ENCODE measurements at places on chromosomes 3 and 15.

DNA sequence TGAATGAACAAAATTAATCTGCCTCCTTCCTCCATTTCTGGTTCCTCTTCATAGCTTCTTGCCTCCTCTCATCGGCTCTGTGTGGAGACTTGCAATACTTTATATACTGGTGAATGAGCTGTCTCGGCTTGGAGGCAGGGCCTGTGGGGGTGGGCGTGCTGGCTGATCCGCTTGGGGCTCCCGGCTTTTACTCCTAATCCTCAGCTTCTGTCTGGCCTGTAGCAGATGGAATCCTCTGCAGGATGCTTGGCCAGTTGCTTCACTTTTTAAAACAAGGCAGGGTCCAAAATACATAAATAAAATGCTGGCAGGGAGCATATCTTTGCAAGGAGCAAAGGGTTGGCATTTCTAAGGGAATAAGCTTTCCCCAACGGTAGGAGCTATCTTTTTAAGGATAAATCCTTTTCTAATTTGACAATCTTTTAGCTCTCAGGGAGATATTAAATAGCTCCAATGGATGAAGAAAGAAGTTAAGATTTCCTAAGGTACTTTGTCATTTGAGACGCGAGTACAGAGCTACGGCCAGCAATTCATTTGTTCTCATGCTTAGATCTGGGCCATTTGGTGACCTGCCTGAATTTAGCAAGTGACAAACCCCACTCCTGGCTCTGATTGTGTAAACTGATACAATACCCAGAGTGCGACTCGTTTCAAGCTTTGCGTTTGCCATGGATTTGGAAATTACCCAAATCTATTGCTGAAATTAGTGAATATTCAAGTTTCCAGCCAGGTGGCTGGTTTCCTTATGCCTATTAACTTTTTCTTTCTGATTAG, 18.9 kb downstream of the SV2B start:
- DNase-seq: no peak

DNA sequence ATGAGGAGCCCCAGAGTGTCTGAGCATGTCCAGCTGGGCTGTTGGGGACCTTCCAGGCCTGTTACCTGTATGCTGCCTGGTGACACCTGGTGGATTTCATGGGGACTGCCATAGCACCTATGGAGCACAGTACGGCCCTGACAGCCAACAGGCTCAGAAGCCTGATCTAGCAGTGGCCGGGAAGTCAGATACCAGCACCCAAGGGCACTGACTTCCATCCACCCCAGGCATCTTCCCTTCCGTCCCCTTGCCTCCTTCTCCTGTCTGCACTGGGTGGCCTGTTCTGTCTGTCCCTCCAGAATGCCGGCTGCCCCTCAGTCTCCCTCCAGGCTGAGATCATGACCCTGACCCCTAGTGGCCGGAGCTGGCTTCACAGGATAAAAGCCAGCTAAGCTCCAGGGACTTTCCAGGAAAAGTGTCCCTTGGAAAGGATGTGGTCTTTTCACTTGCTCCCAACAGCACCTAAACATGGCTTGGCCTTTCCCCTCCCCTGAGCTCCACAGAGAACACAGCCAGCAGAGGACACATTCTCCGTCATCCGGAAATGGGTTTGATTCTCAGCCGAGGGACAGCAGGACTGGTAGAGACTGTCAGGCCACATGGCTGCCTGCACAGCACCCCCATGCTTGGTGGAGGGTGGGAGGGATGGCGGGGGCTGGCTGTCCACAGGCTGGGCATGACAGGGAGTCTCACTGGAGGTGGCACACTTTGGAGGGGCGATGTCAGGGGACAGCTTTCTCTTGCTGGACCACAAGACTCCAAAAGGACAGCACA, 9.5 kb downstream of the RPS17 start:
- DNase-seq: peak; percentile 44

DNA sequence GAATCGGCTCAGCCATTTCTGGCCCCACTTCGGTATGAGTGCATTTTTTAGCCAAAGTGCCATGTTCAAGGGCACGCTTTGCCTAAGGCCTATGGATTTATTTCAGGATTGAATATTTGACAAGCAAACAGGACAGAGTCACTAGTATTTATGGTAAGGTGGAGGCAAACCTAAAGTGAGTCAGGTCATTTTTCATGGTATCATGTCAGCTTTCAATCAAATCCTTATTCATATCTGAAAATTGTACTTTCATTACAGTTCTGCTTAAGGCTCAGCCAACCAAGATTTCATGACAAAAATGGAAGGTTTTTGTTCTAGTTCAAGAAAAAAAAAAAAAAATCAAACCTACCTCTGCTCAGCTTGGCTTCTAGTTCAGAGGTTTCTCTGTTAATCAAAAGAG, 30.5 kb upstream of the ICE2 start:
- DNase-seq: no peak

- peak; percentile 50 for DNase-seq
Measured at GRCh38 chr15:85865070-85865684, 70.5 kb upstream of the KLHL25 start.

GRCh38 chr3:150177673-150178381, 207.1 kb upstream of the PFN2 start:
- peak; percentile 53 for DNase-seq

DNA sequence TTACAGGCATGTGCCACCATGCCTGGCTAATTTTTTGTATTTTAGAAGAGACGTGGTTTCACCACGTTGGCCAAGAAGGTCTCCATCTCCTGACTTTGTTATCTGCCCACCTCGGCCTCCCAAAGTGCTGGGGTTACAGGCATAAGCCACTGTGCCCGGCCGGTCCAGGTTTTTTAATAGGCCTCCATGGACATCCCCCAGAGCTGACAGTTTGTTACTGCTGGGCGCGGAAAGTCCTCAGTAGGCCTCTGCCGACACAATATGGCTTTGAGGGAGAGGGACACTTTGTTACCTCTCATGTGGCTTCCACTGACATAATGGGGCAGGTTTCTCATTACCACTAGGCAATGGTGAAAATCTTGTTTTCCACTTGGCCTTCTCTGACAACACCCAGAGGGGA, 152.0 kb downstream of the WNT7A start:
- no peak for DNase-seq

DNA sequence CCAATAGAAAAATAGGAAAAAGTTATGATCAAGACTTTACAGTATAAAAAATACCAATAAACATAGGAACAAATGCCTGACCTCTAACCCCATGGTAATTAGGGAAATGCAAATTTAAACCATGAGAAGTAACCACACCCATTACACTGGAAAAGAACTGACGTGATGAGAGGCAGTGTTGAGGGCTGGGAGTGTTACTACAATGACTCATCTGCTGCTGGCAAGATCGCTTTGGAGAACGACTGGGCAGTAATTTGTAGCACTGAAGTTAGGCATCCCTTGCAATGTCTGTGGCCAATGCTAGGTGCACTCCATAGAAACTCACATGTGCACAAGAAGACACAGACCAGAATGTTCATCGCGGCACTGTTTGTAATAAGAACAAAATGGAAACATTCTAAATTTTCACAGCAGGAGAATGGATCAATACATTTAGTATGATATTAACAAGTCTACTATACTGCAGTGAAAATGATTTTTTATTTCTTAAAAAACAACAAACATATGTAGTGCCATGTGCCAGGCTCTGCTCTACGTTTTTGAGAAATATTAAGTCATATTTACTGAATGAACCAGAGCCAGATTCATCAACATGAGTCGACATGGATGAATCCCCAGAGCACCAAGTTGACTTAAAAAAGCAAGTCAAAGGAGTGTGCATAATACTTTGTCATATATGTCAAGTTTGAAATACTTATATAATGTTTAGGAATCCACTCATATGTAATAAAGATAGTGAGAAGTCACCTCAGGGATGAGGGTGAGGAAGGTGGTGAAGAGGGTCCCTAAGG, 37.6 kb upstream of the EPHB3 start:
- peak; percentile 64 for DNase-seq

- no peak for DNase-seq
Measured at GRCh38 chr3:988785-989184, 104.0 kb upstream of the CNTN6 start.

DNA sequence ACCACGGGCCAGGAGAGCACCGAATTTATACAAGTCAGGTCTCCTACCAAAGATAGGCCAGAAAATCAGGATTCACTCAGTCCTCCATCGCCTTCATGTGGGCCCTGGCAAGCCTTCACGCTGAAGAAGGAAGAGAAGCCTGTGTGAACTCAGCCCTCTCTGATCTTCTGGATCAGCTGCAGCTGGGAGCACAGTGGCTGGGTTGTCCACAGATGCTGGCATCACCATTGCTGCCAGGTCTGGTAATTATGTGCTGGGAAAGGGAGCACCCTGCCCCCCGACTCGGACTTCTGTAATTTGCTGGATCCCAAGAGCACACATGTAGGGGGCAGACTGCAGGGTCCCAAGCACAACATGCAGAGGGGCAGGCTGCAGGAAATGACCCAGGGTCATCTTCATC, 12.4 kb upstream of the PDE8A start:
- DNase-seq: no peak

GRCh38 chr3:147389717-147390116, 16.6 kb downstream of the ZIC4 start:
- no peak for DNase-seq
